ENCODE measurements at places on chromosomes 1 and 21. TPM values are rescaled to one million over a fixed set of nuclear protein-coding genes. Genes with fewer than 3 reads are reported as not detected.

Gene RUNX3
- total RNA-seq = 96.9 TPM

Gene HHIPL2
- total RNA-seq = 0.78 TPM

Gene DIO1
- not detected for total RNA-seq

Gene GBP3
- total RNA-seq = 17.7 TPM

Gene TRIM67
- not detected for total RNA-seq

Gene IQCC
- 2.5 TPM for total RNA-seq

Gene TINAGL1
- not detected for total RNA-seq

Gene SLC45A1
- total RNA-seq = 1.2 TPM

Gene C1orf226
- 0.24 TPM for total RNA-seq

Gene HSD17B7
- total RNA-seq = 19.8 TPM

DNA sequence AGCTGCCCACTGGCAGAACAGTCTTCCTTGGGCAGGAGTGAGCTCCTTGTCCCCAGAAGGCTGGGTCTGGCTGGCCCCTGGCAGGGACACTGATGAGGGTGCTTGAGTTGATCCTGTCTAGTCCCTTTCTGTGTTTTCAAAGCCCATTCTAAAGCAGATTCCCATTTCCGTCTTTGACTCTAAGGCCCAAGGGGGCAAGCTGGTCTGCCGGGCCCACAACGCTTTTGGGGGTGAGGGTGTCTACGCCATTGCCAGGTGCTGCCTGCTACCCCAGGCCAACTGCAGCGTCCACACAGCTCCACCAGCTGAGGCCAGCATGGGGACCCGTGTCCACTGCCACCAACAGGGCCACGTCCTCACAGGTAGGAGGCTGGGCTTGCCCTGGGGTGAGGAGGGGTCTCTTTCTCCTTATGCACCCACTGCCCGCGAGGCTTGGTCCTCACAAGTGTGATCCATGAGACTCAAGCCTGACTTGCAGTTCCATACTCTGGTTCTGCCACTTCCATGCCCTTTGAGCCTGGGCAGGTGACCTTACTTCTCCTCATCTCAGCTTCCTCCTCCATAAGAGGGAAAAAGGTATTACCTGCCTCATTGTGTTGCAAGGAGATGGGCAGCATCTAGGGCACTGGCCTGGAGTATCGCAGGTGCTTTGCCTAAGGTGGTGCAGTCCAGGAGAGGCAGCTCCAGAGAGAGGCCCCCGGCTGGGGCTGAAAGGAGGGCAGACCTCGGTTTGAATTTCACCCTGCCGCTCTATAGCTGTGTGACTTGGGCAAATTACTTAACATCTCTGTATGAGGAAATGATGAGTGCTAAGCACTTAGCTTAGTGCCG, 20.2 kb downstream of the PCSK9 start:
- DNase-seq = no peak

- DNase-seq = no peak
Observed at GRCh38 chr1:241063276-241063675, 293.7 kb downstream of the RGS7 start.

GRCh38 chr1:101307985-101308689, 71.3 kb downstream of the S1PR1 start:
- no peak for DNase-seq

DNA sequence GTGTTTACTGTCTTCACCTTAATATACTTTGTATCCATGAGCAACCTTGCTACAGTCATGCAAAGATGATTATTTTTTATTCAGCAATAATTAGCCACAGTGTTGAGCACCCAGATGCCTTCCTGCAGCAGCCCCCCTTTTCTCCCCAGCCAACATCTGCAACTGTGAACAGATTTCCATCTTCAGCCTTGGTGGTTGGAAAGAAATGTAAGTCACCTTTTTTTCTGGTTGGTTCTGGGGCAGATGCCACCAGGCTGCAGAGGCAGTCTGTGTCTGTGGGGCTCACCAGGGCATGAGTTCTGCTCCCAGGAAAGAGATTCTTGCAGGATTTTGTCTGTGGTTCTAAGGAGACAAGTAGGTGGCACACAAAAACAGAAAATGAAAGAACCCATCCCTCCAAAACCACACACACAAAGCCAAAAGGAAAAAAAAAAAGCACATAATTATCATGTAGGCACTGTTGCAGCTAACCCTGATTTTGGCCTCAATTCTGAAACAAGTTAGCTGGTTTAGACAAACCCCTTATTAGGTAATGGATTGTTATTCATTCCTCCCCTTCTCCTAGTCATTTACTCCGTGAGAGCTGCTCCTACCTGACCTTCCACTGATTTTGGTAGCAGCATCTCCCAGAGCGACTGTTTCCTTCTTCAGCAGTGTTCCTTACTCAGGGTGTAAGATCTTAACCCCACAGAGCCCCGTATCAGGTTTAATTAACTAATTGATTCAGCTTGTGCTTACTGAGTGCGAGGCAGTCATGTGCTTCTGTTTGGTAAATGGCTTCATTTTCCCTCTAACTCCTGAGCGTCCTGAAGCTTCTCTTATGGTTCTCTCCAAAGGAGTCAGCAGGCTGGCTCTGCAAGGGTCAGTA, 36.5 kb downstream of the GALNT2 start:
- DNase-seq = no peak

- DNase-seq = no peak
Observed at GRCh38 chr1:157307491-157307890, 169.3 kb upstream of the ETV3 start.

DNA sequence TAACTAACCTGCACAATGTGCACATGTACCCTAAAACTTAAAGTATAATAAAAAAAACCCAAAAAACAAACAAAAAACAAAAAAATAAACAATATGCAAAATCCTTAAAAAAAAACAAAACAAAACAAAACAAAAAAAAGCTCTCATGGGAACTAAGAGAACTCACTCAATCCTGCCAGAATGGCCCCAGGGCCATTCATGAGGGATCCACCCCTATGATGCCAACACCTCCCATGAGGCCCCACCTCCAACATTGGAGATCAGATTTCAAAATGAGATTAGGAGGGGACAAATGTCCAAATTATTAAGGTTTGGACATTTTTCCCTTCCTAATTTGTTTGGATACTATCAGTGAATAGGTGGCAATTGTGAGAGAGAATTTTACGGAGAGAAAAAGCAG, 10.2 kb downstream of the CYP4B1 start:
- DNase-seq = no peak

DNA sequence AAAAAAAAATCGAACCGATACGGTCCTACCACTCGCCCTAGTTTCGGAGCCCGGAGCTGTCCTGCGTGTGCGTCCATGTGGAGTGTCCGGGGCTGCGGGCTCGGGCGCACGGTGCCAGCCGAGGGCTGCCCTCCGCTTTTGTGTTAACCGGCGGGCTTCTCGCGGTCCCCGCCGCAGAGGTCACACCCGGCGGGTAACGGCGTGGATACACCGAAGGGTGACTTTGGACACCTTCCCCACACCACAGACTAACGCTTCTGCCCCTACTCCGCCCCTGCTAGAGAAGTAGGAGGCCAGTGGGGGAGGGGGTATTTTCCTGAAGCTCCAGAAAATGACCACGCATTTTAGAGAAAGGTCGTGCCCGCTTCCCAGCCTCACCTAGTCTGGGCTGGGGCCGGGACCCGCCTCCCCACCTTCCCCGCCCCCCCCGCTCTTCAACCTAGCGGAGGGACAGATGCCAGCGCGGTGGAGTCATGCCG, 609 bp upstream of the ATF3 start:
- DNase-seq = no peak

DNA sequence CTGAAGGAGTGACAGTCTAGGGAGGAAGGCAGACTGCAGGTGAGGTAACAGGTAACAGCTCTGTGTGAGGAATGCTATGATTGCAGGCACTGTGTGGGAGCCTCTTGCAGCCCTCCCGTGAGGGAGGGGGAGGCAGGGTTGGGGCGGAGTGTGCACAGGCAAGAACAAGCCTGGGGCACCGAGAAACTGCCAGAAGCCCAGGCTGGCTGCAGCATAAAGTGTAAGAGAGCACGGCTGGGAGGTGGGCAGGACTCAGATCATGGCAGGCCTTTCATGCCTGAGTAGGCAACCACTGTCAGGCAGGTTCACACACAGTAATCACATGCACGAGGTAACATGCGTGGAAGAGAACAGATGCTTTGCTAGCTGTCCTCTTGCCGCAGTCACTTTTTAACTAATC, 11.3 kb upstream of the RHEX start:
- DNase-seq = no peak

GRCh38 chr1:53929246-53929960, 16.1 kb downstream of the IFT25 start:
- no peak for DNase-seq

- DNase-seq = no peak
Observed at GRCh38 chr1:6218375-6219164, 12.7 kb downstream of the RNF207 start.

DNA sequence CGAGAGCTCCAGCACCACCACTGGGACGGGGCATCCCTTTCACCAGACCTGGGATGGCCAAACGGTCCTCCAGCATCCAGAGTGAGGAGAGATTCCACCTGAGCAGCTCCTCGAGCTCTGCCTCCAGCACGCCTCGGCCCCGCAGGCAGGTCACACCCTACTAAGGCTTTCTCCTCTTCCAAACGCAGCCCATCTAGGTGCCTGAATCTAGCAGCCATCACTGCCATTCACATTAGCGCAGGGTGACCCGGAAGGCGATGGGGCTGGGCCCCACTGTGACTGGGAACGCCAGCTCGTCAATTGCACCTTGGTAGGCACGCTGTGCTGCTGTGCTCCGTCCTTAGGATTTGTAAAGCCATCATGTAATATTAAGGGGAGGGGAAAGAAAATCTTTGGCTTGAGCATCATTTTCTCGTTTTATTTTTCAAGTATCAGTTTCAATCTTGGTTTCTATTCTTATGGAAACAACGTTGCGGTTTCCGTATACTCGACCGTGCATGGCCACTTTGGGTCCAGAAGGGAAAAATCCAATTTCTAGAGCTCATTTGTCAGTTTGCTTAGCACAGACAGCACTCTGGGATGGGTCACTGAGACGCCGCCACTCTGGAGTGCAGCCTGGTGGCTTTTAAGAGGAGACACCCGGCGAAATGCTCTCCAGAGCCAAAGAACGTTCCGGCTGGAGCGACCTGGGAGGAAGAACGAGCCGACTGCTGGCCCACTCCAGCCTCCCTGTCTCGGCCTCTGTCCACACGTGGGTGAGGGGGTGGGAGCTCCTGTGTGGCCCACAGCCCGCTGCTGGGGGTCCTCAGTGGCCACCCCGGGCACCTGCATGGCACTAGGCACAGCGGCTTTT, 173.6 kb downstream of the PRDM16 start:
- no peak for DNase-seq

DNA sequence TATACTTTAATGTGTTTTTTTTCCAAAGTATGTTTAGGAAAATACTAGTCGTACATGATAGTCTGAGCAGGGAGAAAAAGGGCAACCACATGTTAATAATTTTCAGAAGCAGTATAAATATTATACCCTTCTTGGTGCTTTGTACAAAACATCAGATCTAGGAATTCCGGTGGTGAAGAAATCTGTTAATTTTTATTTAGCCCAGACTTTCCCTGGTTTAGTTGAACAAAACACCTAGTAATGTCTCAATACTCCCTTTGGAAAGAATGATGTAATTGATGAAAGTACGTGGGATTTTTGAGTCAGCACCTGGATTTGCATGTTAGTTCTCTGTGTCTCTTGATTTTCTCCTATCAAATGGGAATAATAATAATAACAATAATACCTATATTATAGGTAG, 38.4 kb upstream of the KCNK2 start:
- no peak for DNase-seq

- no peak for DNase-seq
Observed at GRCh38 chr1:164688791-164689190, 129.8 kb downstream of the PBX1 start.

DNA sequence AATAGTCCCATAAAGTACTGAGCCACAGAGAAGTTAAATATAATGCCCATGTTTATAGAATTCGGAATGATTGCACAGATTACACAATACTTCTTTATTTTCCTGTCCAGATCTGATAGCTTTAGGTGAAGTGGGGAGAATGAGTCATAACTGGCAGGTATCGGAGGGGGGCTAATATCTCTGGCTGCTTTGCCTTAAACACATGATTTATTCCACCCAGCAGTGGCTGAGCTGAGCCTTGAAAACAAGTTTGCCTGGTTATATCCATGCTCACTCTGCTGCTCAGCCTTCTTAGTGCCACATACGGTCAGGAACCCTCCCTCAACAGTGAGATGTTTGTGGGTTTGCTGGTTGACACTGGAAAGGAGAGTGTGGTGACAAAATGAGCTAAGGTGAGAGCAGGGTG, 119.7 kb upstream of the ZNF648 start:
- no peak for DNase-seq

DNA sequence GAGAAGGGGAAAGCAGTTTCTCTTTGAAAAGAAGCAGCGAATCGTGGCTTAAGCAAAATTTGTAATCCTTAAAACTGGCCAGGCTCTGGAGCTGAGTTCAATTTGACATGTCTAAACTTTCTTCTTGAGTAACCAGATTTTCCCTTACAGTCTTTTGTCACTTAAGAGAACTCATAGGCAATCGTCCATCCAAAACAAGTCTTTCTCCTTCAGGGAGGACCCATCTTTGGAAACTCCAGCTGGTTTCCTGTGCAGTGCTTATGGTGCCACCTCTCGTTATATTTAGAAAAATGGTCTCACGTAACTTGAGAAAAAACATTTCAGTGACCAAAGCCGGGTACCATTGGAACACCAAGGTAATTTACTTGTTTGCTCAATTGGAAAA, 1.8 kb upstream of the PTTG1IP start:
- no peak for DNase-seq

- DNase-seq = no peak
Observed at GRCh38 chr1:213983493-213984386, 4.0 kb upstream of the PROX1 start.

DNA sequence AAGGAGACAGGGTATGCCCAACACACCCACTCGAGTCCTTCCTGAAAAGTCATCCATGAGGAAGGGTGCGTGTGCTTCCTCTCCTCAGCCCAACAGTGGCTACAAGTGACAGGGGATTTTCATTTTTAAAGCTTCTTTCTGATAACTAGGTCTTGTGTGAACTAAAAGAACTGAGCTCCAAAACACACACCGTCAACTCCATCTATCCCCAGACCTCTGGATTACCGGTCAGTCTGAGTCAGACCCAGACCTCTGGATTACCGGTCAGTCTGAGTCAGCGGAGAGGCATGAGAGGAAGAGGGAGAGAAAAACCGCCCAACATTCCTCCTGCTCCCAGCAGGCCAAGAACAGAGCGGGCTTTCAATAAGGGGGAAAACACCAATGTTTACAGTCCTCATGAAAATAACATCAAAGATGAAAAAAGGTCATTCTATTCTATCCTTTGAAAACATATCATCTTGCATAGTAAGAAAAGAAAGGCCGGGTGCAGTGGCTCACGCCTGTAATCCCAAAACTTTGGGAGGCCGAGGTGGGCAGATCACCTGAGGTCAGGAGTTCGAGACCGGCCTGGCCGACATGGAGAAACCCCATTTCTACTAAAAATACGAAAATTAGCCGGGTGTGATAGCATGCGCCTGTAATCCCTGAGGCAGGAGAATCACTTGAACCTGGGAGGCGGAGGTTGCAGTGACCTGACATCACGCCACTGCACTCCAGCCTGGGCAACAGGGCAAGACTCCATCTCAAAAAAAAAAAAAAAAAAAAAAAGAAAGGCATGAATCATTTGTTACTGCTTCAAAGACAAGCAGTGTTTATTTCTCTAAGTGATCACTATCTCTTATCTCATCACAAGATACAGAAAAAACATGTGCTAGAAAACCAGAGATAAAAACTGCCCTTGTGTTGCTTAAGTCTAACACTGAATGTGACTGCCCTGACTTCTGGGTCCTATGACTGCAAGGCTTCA, 3.4 kb downstream of the PTTG1IP start:
- DNase-seq = no peak

GRCh38 chr1:223760833-223761232, 48.5 kb downstream of the CAPN2 start:
- no peak for DNase-seq

- no peak for DNase-seq
Observed at GRCh38 chr1:236733653-236734052, 47.4 kb downstream of the ACTN2 start.

- DNase-seq = peak; percentile 76
Observed at GRCh38 chr21:36135391-36136102, 668 bp downstream of the CBR3 start.
